ENCODE measurements at places on chromosomes 6 and 20.

DNA sequence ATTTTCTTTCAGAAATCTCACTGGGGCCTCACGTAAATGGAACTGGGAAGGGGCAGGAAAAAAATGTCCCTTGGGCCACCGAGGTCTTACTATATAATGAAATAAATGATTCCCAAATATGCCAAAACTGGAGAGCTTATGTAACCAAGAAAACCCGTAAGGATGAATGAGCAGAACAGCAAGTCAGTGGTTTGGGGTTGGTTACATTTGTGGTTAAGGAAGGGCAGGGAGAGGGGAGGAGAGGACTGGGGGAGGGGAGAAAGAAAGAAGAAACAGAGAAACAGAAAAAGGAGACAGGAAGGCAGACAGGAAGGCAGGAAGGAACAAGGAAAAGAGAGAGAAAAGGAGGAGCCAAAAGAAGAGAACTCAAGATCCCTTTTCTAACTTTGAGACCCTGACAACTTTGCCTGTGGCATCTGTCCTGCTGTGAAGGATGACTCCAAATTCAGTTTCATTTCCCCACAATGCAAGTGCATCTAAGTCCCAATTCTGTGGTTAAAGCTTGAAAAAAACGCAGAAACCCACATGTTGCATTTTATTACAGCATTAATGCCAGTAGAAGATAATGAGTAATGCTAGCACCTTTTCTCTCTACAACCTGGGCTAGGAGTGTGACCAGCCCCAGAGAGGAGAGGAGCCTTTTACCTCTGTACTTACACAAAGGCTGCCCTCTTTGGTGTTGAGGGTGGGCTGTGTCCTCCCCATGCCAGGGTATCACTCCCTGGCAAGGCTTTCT, 10.8 kb upstream of the ARMC2 start:
- no peak for DNase-seq

DNA sequence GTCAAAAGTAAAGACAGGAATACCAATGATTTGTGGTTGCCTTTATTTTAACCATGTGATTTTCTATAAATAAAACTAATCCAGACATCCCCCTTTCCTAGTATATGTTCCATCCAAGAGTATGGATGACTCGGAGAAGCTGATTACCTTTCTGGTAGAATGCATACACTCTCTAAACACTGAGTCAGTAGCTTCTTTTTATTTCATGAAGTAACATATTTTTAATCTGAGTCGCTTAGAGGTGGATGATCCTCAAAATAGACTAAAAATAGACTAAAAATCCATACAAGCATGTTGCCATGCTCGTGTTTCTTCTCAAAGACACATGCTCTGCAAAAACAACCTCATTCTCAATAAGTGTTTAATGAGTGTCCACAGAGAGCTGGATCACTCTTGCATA, 263.7 kb downstream of the COL12A1 start:
- no peak for DNase-seq

GRCh38 chr6:24053057-24053456, 73.0 kb upstream of the NRSN1 start:
- no peak for DNase-seq

DNA sequence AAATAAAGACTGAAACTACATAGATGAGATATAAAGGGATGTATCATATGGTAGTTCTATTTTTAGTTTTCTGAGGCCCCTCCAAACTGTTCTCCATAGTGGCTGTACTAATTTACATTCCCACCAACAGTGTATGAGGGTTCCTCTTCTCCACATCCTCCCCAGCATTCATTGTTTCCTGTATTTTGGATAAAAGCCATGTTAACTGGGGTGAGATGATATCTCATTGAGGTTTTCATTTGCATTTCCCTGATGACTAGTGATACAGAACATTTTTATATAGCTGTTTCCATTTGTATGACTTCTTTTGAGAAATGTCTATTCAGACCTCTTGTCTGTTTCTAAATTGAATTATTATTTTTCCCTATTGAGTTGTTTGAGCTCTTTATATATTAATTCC, 229.3 kb downstream of the RFPL4B start:
- DNase-seq, result no peak

- no peak for DNase-seq
Observed at GRCh38 chr6:165823609-165824326, 160.7 kb upstream of the PDE10A start.

GRCh38 chr6:8904754-8905153, 469.4 kb upstream of the SLC35B3 start:
- DNase-seq, result no peak

DNA sequence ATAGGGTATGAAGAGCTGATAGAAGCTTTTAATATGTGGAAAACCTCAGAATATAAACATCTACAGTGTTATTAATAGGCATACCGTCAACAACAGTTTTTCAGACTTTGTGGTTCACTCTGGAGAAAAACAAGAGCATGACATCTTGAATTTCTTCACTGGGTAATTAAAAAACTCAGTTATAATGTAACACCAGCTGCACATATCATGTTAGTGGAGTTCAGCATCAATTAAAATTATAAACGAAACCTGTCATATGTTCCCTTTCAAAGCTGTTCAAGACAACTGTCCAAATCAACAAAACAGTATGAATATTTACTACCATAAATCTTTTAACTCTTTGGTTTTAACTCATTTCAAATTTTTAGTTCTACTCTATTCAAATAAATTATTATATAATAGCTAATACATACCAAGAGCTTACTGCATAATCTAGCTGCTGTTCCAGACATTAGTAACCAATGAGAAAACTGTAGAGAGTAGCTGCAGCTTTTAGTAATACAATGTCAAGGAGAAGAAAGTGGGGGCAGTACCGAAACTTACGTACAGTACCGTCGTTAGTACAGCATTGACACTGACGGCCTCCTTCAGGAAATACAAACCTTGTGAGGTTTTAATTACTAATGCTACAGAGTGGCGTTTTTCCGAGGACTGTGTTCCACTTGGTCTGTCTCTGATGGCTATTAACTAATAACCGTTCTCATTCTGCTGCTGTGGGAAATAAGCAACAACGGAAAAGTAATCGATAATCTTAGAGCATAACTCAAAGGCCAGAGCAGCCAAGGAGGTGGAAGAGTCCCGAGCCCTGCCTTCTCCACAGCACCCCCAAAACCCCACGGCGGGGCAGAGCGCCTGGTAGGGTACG, 532 bp upstream of the PM20D2 start:
- DNase-seq, result no peak

DNA sequence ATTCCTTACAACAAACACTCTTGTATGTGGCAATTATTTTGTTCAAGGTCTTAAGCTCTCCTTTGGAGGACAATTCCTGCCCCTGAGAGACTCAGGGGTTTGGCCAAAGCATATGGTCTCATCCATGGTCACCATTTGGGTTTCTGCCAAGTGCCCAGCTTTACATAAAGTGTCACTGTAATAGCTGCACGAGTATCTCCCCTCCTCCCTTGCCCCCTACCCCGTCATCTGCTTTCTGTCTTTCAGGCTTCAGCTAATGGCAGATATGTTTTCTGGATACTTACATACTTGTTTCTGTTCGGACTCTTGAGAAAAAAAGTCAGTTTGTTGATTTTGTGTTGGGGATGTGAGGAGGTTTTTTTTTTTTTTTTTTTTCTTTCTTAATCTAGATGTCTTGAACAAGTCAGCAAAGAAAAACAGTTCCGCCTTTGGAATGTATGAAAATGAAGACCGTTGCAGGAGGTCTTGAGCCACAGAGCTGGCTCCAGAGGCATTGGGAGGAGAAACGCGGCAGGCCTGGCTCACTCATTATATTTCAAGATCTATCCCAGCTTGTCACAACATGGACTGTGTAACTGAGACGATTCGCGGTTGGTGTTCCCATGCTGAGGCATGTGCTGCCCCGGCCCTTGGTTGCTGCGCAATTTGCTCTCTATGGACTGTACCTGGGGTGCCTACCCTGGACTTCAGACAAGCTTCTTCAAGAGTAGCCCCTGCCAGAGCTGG, 32.6 kb upstream of the STX16 start:
- no peak for DNase-seq

DNA sequence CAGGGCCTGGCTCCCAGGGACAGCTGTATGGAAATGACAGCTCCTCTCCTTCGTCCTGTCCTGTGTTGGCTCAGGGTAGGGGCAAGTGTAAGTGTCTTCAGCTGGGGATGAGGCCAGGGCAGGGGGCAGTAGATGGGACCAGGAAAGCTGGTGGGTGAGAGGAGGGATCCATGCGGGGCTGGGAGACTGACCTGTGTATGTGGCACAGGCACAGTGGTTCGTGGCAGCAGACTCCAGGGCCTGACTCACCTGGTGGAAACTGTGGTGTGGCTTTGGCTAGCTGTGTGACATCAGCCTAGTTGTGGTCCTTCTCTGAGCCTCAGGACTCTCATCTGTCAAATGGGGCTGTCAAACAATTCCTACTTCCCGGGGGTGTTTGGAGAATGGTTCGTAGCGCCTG, 13.7 kb upstream of the SCRT2 start:
- DNase-seq, result no peak

DNA sequence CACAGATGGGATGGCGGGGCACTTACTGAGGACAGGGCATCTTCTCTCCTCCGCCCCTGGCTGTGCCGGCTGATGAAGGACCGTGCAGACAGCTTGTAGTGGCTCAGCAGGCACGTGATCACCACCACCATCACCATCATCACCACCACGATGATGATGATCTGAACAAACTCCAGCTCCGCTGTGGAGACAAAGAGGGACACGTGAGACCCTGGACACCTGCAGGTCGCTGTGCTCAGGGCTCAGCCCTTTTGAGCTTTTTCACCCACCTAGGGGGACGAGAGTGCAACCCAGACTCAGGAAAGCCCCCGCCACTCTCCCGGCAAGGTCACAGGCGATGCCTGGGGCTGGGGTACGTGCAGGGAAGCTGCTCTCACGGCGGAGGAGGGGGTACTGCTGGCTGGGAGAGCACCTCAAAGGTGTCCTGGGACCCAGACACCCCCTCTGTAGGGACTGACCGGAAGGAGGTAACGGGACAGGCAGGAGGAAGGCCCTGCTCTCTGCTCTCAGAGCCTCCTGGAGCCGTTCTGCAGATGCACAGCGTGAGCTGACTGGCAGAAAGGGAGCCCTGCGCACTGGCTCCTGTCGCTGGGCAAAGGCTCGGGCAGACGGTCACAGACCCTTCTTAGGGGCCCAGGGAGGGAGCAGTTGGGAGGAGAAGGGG, 39.4 kb upstream of the ZBP1 start:
- no peak for DNase-seq

- no peak for DNase-seq
Observed at GRCh38 chr20:7378864-7379605, 561.2 kb downstream of the HAO1 start.

- no peak for DNase-seq
Observed at GRCh38 chr20:13118676-13119075, 102.4 kb upstream of the ISM1 start.

- no peak for DNase-seq
Observed at GRCh38 chr20:17871886-17872285, 96.7 kb downstream of the SNX5 start.

DNA sequence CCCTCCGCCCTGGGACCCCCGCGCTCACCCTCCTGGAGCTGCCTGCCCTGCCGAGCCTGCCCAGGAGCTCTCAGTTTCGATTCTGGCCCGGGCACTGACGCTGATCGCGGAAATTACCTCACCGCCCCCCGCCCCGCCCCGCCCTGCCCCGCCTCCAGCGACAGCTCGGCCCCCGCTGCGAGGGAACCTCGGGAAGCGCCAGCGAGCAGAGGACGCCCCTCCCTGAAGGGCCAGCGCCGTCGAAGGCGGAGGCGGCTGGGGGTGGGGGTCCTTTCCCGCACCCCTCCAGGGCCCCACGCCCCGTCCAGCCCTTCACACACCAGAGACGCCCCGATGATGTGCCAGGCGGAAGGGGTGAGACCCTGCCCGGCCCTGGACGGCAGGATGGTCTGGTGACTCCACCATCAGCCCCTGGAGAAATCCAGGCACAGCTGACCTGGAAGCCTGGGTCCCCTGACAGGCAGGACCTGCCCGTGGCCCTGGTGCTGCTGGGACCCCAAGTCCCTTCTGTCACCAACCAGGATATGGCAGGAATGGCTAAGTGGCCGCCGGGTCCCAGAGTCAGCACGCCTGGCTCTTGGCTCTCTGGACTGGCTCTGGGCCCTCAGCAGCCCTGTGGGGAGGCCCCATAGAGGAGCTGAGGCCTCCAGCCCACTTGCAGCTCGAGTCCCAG, at the start of gene HELZ2:
Gene HELZ2 (minus strand): TSS at position 84 of the 673 bp plus-strand sequence. CDS start 1,854 bp downstream, outside the sequence.
- DNase-seq, result peak; percentile 55

GRCh38 chr6:66985816-66986215, 1278.8 kb upstream of the EYS start:
- no peak for DNase-seq

DNA sequence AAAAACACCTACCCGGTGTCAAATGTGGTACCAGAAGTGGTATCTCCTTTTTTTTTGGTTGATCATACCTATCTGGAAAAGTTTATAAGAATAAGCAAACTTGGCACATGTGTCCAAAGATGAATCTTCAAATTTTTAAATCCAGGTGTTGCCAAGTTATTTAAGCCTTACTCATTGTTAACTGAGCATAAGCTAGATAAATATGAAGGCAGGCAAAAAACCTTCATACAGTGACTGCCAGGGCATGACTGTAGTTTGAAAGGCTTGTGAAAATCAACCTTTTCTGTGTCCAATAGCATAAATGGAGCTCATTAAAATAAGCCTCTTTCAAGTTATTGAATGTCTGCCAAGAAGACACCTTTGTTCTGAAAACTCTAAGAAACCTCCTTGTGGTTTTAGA, 699.2 kb downstream of the DOK5 start:
- no peak for DNase-seq

- no peak for DNase-seq
Observed at GRCh38 chr6:75263401-75263750, 19.8 kb upstream of the COX7A2 start.

DNA sequence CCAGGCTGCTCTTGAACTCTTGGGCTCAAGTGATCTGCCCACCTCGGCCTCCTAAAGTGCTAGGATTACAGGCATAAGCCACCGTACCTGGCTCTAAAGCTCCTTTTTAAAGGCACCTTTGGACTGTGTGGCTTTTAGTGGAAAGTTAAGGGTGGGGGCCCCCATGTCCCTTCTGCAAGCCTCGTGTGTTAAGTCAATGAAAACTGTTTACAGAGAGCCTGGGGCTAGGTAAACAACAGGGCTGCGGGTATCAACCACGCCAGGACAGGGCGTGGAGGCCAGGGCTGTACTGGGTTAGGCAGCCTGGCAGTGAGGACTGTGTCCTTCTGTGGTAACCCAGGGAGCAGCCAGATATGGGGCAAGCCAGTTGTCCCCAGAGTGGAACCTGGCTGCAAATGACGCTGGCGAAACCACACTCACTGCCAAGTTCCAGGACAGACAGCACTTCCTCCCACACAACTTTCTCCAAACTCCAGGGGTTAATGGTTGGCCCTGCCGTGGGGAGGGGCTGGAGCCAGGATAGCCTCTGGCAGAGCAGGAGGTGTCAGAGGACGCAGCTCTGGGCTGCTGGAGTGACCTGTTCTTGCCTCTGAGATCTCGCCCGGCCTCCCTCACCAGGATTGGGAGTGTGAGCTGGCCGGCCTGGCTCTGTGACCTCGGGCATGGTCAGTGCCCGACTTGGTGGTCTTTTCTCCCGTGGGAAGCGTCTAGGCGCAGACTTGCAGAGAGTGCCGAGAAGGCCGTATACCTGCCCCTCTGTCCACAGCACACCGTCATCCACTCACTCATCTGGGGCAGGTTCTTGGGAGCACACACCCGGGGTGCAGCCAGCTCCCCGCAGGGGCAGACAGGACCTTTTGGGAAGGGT, 3.2 kb downstream of the SLC17A9 start:
- no peak for DNase-seq

Data from stimulated activated CD8-positive, alpha-beta memory T cell treated with anti-CD3 and anti-CD28 coated beads, Interleukin-4, amount 100 ng/mL, for 4 hours (primary cell).